LoVo (cell line): ENCODE measurements at places on chromosomes 16 and 17.

GRCh38 chr16:14007450-14007849, 63.7 kb upstream of the MRTFB start:
- DNase-seq, result no peak

DNA sequence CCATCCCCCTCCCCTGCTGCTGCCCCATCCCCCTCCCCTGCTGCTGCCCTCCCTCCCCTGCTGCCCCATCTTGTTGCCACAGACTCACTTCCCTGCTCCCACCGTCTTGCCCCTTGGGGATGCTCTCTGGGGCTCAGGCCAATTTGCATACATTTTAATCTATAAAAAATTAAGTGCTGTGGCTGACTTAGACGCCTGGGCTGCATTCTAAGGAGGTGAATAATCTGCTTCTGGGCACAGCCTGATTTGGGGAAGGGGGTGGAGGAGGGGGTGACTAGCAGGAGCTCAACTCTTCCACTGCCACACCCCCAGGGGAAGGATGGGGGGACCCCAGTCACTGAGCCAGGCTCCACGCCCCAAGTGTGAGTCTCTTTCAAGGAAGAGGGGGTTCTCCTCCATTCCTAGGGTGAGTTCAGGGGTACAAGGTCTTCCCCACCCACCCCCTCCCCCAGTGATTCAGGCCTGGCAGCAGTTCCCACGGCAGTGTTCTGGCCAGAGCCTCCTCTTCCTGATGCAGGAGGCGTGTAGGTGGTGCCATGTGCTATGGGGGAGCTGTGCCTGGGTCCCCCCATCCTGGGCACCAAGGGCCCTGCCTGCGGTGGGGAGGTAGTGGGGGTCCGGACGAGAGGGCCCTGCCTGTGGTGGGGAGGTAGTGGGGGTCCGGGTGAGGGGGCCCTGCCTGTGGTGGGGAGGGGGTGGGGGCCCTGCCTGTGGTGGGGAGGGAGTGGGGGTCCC, 5.0 kb downstream of the DPH1 start:
- DNase-seq, result no peak

DNA sequence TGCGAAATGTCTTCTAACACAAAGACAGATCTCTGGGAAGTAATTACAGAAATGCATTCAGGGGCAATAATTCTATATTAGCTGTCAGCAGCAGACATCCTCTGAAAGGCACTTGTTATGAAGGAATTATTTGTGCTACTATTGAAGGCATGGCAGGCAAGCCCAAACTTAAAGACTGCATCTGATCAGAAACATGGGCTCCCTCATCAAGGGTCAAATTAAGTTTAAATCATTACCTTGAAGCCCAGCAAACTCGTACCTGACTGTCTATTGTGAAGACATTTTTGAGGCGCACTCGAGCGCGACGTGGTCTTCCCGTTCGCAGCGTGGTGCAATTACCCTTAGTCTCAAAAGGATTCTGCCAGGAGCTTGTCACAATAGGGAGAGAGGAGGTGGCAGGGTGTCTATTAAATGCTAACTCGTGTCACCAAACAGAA, 110.6 kb downstream of the ZNF423 start:
- no peak for DNase-seq

DNA sequence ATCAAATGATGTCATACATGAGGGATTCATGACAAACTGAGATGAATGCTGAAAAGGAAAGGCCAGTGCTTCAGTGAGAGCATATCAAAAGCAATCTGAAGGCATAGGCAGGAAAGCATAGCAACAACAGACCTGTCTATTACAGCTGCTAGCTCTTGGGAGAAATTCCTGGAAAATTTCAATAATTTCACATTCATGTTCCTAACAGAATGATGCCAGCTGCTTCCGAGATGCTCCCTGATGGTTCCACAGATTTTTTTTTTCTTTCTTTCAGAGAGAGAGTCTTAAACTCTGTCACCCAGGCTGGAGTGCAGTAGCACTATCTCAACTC, 50.3 kb upstream of the CLEC3A start:
- no peak for DNase-seq

- DNase-seq, result no peak
These were observed 1.1 kb upstream of the HAPSTR1 start for GRCh38 chr16:9090101-9090959.

DNA sequence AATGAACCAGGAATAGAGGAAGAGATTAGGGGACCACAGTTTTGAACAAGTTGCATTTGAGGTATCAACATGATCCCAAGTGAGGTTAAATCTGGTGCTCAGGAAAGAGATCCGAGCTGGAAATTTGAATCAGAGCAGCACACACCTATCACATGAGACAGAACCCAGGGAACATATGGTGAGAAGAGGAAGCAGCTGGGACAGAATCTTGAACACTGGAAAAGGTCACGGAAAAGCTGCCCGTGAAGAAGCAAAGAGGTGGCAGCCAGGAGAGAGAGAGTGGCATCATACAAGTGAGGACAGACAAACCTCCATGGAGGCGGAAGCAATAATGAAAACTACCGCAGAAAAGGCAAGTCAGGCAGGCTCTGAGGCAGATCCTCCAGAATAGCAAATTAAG, 36.1 kb downstream of the USP31 start:
- DNase-seq, result no peak

- DNase-seq, result no peak
These were observed 8.2 kb downstream of the NXPH3 start for GRCh38 chr17:49583889-49584288.

DNA sequence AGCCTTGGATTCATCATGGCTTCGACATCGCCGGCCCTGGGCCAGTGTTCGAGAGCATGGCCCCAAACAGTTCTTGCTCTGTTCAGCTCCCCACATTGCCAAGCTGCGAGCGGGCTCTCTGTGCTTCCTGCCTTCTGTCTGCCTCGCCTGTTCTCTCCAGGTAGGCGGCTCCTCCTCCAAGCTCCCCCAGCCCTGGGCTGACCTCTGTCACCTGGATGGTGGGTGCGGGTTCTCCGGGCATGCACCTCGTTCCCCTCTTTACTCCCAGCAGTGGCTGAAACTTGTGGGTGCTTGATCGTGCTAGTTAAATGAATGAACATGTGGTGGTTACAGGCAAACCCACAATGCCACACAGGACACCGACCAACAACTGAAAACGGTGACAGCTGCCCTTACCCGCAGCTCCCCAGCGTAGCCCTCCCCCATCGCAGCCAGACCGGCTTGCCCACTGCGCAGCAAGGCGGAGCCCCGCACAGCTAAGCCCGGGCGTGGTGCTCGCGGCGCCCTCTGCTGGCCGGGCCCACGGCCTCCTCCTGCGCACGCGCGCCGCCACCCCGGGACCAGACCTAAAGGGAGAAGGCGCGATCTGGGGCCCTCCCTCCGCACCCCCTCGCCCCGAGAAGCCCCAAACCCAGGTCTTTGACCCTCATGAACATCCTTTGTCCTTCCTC, 23.0 kb upstream of the EIF1 start:
- DNase-seq, result peak; percentile 88

DNA sequence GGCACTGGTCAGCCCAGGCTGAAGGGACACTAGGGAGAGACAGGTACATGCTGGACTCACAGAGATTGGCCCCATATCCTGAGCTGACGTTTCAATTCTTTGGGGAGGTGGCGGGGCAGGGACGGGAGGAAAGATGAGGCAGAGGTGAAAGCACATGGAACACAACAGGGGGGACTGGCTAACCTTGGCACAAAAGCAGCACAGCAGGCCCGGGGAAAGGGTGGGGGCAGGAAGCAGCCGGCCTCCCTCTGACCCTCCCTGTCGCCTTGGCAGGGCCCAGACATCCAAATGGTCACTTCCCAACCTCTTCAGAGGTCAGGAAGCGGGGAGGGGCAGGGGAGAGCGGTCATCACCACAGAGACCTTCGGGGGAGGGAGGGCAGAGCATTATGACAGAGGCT, 6.6 kb downstream of the VAT1 start:
- DNase-seq, result no peak

DNA sequence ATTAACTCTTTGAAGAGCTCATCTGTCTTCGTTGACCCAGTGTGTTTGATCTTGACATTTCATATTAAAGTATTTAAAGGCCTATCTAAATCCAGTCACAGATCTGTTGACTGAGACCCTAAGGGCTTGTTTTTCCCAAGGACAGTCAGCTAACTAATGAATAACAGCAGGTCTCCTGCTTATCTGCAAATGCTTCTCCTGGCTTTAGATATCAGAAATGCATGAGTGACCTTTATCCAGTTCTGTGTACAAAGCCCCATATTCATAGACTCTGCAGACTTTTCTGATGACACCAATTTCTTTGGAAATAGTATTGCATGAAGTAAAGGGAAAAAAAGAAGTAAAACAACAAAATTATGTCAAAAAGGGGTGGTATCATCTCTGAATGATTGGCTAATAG, 70.3 kb downstream of the YPEL2 start:
- no peak for DNase-seq

DNA sequence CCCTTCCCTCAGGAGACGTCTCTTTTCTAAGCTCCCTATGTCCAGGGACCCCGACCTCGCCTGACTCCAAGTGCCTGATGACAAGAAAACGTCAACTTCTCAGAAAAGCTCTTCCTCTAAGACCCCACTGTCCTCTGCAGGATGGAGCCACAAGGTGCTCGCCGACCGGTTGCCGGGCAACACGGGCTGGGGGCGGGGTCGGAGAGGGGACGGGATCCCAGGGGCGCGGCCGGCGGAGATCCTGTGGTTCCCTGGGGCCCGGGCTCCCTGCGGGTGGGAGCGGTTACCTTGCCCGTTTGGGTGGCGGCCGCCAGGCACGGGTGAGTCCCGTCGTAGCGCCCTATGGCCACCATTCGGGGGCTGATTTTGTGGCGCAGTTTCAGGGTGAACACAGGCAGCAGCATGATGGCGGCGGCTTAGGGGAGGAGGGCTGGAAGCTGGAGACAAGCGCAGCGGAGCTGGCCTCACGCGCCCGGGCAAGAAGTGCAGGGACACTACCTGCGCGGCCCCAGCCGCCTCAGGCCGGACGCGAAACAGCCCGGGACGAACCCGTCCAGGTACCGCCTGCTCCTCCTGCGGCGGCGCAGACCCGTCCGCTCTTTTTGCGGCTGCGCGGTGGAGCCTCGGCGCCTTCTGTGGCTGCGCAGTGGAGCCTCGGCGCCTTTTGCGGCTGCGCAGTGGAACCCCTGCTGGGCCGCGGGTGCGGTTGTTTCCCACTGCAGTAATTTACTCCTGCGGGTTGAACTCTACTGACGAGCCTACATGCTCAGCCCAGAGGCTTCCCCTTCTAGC, at the start of gene BBS2:
BBS2 (minus strand) TSS at position 566 of the 792 bp plus-strand sequence; CDS start at position 404, 162 bp downstream.
- DNase-seq, result peak; percentile 92

GRCh38 chr17:29956225-29956624, 14.8 kb downstream of the EFCAB5 start:
- DNase-seq, result no peak

- DNase-seq, result no peak
These were observed 68.1 kb upstream of the IRX5 start for GRCh38 chr16:54862529-54862928.

DNA sequence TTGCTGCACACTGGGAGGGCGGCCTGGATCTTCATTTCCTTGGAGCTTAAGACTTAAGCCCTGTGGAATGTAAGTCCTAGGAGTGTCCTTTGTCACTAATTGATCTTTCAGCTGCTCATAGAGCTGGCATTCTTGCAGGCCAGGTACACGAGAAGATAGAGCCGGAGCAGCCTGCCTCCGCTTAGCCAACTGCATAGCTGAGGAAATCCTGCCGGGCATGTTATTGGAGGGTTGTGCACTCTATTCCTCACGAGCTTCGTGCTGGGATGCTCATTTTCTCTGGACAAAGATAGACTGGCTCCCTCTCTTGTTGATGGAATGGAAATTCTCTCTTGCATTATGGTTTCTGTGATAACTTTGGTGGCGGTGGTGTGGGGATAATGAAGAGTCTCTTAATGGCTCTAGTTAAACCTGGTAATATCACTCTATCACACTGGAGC, 76.9 kb downstream of the RPA1 start:
- DNase-seq, result no peak

- DNase-seq, result no peak
These were observed 19.1 kb downstream of the UNC13D start for GRCh38 chr17:75825149-75825552.

- DNase-seq, result no peak
These were observed 94.0 kb downstream of the CACNG1 start for GRCh38 chr17:67138392-67138791.

DNA sequence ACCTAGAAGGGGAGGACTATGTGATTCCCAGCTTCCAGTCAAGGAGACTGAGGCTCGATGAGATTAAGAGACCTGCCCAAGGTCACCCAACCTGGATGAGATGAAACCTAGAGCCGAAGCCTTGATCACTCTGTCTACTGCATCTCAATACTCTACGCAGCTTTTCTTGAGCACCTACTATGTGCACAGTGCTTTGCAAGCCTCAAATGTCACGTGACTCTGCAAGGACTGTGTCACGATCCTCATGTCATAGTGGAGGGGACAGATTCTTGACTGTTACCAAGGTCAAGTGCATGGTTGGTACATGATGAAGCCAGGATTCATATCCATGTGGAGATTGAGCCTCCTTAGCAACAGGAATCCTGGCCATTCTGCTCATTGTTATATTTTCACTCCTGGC, 14.7 kb downstream of the BCO1 start:
- no peak for DNase-seq

GRCh38 chr17:10135539-10136257, 62.7 kb downstream of the GAS7 start:
- no peak for DNase-seq

DNA sequence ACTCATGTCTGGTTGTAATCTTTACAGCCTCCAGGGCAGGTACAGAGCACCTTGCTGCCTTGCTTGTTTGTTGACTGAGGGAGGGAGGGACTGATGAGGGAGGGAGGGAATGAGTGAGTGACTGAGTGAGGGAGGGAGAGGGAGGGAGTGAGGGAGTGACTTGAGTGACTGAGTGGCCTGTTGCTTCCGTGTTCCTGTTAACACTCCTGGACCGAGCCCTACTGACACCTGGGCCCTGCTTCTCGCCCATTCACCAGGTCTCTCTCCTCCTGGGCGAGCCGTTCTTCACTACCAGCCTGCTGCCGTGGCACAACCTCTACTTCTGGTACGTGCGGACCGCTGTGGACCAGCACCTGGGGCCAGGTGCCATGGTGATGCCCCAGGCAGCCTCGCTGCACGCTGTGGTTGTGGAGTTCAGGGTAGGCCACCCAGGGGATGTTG, 41.2 kb downstream of the PRMT7 start:
- no peak for DNase-seq

DNA sequence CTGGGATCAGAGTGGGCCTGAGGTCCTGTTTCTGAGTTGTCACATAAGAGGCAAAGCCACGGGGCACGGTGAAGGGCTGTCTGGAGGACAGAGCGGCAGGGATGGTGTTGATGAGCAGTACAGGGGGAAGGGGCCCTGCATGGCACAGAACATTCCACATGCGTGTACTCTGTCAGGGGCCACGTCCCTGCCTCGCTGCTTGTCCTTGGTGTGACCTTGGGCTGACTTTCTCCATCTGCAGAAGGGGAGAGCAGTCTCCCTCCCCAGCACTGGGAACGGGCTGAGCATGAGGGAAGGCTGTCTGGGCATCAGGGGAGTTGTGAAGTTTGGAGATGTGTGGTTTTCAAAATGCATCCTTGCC, 71.5 kb upstream of the GSE1 start:
- DNase-seq, result no peak
